ENCODE measurements at places on chromosomes 2 and 18. TPM values are rescaled to one million over a fixed set of nuclear protein-coding genes. Genes with fewer than 3 reads are reported as not detected.

FOXD4L1 gene
- 0.10 TPM for total RNA-seq

IL36G gene
- 0.24 TPM for total RNA-seq

DNA sequence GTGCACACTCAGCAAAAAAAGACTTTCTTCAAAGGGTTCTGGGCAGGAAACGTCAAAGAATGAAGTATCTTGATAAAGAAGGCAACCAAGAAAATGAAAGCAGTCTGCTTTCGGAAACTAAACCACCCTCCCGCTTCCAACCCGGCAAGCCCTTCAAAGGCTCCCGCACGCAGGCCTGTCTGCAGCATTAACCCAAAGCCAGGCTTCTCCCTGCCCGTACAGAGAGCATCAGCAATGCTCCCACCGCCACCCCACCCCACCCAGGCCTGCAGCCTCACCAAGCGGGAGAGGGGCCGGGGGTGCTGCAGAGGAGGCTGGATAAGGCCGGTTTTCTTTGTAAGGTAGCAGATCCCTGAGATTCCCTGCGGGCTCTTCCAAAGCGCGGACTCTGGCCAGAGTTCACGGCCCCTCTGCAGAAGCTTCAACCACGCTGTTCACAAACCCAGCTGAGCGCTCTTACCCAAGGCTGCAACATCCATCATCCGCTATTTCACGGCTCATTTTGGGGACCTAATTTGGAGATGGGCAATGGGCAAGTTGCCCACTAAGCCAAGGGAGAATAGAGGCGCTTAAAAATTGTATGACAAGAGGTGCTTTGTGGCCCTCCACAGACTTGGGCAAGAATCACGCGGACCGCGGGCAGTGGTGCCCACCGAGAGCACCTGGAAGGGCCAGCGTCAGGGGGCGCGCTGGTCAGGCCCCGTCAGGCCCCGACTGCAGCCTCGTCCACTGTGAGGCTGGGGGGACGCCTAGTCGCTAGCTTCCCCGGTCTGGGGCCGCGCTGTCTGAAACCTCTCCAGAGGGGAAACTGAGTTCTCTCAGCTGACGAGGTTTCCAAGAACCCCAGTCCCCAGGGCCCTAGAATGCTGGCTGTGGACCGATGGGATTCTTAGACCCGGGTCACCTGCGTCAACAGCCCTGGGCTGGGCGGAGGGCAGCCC lies 225.4 kb upstream of the ID2 start:
- no peak for DNase-seq

GRCh38 chr2:152058655-152059054 lies 40.2 kb downstream of the CACNB4 start:
- no peak for DNase-seq

DNA sequence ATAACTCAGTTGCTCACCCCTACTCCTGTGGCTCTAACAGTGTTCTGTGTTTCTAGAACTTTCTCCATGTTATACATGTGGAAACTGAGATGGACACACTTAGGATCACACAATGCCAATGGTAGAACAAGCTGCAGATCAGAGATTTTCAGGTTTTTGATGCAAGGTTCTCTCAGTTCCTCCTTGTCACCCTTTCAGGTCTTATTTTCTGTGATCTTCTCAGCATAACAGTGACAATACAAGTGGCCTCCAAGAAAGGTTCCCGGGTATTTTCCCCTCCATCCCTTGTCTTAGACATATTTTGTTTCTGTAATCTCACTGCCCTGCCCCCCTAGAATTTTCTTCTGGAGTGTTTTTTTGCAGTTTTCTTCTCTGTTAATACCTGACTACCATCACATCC lies 6.2 kb upstream of the MGAT5 start:
- DNase-seq = no peak

GRCh38 chr2:36453652-36454051 lies 98.1 kb downstream of the CRIM1 start:
- DNase-seq = no peak

SNED1 gene
- 63.7 TPM for total RNA-seq

DNA sequence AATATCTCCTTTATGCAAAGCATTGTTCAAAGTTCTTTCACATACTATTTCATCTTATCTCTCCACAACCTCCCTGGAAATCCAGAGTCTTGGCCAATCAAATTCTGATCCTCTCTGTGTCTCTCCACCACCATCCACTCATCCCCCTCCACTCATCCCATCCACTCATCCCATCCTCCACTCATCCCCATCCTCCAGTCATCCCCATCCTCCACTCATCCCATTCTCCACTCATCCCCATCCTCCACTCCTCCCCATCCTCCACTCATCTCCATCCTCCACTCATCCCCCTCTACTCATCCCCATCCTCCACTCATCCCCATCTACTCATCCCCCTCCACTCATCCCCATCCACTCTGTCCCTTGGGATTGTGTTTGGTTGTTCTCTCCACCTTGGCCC lies 101.1 kb downstream of the BCL2 start:
- no peak for DNase-seq

HOXD8 gene
- 11.7 TPM for total RNA-seq

GRCh38 chr2:226320076-226320948 lies 479.3 kb downstream of the IRS1 start:
- DNase-seq = no peak

DNA sequence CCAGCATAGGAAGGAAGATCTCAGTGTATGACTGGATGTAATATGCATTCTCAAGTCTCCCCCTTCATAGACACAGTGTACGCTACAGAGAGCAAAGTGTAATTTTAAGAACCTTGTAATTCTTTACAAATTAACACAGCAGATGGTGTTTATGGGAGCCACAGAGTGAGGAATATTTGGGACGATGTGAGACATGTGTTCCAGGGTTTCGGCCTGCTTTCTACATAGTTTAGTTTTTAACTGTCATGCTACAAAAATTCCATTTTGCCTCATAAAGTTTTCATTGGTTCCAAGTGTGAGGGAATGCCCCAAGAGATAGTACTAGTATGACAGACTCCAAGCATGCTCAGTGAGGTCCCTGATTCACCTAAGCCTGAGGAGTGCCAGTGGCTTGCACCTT lies 76.2 kb upstream of the LRRTM1 start:
- no peak for DNase-seq

DNA sequence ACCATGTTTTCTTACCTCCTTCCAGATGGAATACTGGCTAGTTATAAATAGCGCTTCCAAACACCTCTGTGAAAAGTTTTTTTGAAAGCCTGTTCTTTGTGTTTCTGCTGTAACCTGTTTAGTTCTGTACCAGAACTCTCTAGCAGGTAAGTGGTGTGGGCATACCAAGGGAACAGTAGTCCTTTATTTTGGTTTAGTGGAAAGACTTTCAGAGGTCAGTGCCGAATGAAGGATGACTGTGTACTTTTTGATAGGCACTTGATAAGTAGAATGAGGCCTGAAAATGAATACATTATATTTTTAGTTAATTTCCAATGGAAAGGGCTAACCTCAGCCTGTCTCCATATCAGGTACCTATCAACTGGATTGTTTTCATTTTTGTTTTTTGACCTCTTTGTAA lies 27.6 kb upstream of the ASB1 start:
- no peak for DNase-seq

DNA sequence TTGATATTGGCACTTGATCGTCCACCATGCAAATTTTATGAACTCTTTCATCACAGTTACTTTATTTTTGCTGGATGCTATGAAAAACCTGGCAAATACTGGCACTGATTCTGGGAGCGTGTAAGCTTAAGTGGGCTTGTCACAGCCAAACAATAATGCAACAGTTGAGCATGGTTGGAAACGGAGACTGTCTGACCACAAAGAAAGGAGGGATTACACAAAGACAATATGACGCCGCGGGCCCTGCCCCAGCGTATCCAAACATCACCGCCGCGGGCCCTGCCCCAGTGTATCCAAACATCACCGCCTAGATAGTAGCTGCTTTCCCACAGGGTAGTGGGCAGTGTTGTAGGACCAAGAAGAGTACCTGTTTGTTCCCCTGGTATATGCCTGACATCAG lies 135.9 kb downstream of the PRPF40A start:
- peak; percentile 66 for DNase-seq

DNA sequence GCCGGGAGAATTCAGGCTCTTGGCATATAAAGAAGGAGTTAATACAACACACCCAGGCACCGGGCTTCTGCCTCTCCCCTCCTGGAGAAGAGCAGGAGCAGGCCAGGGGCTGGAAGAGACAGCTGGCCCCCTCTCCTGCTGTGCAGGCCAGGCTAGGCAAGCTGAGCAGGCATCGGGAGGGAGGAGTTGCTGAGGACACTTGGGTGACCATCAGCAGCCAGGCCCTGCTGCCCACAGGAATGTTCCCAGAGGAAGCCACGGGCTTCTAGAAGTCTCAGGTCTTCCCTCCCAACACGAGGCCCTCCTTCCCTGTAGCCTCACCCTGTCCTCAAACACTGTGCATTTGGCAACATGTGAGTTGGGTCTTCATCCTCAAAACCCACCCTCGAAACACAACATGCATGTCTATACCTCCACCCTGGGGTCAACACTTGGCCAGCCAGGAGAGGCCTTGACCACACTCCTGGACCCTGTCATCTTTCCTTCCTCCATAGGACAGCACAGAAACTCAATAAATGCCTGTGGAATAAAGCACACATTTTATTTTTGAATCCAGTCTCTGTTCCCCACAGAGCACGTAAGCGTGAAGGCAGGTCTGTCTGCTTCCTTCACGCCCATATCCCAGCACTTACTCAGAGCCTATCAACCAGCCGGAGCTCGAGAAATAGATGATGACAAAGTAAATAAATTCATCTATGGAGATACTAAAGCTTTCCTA lies 433.8 kb upstream of the ID2 start:
- peak; percentile 49 for DNase-seq

RGPD6 gene
- total RNA-seq = 15.1 TPM

DNA sequence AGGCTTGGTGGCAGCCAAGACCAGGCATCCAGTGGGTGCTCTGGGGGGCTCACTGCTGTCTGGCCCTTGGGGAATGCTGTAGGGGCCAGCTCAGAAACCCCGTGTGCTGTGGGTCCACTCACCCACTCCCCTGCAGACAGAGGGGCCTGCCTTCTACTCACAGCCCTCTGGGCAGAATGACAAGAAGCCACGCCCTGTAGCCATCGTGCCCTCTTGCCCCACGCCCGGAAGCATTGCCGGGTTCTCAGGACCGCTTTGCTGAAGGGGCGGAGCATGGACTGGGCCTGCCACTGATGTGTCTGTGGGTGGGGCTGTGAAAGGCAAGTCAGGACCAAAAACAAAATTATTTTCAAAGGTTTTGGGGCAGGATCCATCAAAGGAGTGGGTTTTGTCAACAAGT lies 27.8 kb downstream of the GLI2 start:
- peak; percentile 35 for DNase-seq

DNA sequence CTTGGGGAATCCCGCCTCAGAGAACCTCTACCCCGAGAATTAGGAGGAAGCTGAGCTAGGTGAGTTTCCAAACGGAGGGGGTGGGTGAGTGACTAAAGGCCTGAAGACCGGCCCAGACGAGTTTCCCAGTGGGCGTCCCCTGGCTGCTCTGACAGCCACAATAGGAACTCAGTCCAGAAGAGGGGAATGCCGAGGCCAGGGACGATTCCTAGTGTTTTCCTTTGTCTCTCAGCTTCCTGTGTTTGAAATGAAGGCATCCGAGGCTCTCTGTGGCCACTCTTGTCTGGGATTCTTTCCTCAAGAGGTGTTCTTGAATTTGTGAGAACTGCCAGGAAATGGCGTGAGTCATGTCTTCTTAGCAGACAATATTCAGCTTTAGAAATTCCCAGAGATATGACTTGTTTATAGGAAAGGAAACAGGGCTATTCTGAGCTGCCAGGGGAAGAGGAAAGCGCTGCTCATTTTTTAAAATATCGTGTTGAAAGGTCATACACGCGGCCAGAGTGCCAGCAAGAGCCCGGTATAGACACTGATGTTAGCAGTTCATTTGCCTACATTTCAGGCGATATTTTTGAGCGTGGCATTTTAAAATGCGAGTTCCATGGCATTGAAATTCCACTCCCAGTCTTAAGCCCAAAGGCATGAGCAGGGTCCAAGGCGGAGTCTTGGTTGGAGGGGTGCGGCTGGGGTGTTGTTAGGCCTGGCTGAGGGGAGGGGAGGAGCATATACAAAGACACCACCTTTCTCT lies 169.1 kb upstream of the KLF7 start:
- DNase-seq = peak; percentile 96

DNA sequence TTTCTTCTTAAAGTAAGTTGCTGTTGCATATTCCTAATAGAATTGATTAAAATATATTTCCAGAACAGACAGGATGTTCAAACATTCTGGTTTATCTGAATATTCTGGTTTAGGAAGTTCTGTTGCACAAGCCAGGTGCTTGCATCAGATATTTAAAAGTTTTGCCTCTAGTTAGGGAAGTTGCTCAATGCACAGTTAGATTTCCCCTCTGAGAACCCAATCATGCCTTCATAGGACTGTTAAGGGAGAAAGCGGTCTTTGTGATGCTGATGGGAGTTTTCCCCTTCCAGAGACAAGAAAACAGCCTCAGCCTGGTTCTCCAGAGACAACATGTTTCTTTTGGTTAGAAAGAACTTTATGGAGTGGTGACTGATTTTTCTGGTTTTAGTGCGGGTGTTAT lies 65.6 kb upstream of the REV1 start:
- no peak for DNase-seq

GRCh38 chr2:46202987-46203386 lies 94.2 kb upstream of the EPAS1 start:
- DNase-seq = no peak

CYRIA gene
- total RNA-seq = 0.12 TPM

AMER3 gene
- total RNA-seq = not detected

GRCh38 chr2:31707992-31708391 lies 127.3 kb upstream of the SRD5A2 start:
- DNase-seq = no peak

MEMO1 gene
- 74.3 TPM for total RNA-seq

TTN gene
- total RNA-seq = 0.12 TPM

DPP4 gene
- total RNA-seq = 3.1 TPM

ABI2 gene
- total RNA-seq = 35.6 TPM

DNA sequence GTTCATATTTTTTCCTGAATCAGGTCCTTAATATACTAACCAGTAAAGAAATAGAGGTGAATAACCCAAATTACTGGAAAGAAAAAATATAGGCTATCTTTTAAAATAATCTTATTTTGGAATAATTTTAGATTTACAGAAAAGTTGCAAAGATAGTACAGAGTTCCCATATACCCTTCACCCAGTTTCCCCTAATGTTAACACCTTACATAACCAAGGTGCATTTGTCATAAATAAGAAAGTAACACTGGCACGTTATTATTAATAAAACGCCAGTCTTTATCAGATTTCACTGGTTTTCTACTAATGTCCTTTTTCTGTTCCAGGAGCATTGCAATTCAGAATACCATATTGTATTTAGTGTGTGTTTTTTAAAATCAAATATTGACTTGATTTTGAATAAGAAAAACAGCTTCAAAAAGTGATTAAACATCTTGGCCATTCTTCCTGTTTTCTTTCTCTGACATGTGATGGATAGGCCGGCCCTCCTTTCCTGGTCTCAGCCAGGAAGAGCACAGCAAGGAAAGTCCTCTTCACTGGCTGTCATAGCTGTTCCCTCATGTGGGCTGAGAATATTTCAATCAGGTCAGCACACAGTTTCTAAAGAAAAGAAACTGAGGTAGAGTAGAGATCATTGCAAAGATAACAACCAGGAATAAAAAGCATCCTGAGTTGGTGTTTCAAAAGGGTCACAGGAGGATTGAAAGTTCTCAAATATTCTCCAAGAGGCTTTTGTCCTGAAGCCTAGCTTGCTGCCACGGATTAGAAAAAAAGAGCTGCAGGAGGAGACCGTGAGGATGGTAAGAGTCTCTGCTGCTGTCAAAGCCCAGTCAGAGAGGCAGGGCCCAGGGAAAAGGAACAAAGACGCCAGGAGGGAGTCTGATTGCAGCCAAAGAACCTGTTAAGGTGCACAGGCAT lies 79.3 kb upstream of the ARL5A start:
- DNase-seq = no peak
